ENCODE measurements at places on chromosomes 7 and 10.

- DNase-seq, result no peak
Measured at GRCh38 chr10:127300868-127301321, 104.5 kb upstream of the INSYN2A start.

DNA sequence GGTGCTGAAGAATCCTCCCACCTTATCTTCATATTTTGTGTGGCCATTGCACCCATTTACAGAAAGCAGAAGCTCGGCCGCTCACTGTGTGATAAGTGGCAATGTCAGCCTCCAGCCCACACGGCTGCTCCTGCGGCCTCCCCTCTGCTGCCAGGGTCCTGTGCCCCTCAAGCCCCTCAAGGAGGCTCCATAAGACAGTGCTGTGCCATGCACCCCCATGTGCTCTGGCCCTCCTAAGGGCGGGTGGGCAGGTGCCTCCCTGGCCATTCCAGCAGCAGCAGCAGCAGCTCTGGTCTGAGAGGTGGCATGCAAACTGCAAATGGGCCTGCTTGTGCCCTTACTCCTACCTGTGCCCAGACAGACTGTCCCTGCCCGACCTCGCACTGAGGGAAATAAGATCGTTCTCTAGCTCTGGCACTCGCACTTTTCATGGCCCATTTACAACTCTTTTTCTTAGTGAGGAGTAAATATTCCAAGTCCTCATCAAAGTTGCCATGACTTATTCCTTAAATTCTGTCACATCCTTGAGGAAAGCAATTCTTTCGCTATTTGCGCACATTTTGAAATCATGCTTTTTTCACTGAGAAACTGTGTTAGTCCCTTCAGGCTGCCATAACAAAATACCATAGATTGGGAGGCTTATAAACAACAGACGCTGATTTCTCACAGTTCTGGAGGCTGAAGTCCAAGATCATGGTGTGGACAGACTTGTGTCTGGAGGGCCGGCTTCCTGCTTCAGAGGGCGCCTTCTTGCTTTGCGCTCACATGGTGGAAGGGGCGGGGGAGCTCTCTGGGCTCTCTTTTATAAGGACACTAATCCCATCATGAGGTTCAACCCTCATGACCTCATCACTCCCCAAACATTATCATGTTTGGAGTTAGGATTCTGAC, 187.8 kb downstream of the COBL start:
- no peak for DNase-seq

GRCh38 chr10:5622186-5622960, 44.0 kb downstream of the ASB13 start:
- DNase-seq, result no peak

GRCh38 chr7:85101347-85101746, 85.5 kb downstream of the SEMA3D start:
- no peak for DNase-seq

DNA sequence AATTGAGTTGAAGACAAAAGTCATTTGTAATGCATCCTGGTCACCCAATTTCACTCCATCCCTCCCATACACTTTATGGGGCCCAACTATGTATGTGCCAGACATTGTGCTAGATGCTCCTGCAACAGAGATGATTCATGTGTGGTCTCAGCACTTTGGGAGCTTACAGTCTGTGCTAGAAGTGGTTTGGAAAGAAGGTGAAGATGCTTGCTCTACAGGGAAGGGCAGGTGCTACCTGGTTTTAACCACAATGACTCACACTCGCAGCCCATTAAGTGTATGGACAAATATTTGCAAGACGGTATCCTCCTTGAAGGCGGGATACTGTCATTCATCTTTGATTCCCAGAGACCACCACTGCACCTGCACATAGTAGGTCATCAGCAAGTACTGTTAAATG, 257.6 kb downstream of the OTUD1 start:
- DNase-seq, result no peak

Data from stimulated activated CD4-positive, alpha-beta T cell treated with anti-CD3 and anti-CD28 coated beads, Interleukin-12 subunit alpha, Interleukin-12 subunit beta, amount 100 ng/mL, for 48 hours (primary cell).